T-helper 2 cell (primary cell): ENCODE measurements at places on chromosomes 1 and 21.

DNA sequence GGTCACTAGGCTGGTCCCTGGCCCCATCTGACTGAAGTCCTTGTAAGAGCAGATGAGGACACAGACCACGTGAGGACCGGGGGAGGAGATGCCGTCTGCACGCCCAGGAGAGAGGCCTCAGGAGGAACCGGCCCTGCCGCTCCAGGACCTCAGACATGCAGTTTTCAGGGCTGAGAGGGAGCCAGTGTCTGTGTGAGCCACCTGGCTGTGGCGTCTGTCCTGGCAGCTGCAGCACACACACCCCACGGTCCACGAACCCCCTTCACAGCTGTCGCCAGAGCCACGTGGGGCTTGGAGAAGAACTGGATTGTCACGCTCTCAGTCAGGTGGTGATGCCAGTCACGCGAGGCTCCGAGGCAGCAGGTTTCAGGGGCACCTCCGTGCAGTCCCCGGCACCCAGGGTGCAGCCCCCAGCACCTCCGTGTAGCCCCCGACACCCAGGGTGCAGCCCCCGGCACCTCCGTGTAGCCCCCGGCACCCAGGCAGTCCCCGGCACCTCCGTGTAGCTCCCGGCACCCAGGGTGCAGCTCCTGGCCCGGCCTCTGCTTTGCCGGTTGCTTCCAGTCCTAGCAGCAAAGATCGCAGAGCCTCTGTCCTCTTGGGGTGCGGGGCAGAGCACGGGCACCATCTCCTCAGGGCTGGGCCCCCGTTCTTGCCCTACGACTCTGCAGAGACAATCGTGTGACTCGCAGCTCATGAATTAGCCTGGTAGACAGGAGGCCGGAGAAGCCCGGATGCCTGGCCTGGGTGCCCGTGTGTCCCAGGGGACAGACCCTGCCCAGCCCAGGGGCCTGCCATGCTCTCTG, 19.0 kb upstream of the SUMO3 start:
- DNase-seq: no peak

DNA sequence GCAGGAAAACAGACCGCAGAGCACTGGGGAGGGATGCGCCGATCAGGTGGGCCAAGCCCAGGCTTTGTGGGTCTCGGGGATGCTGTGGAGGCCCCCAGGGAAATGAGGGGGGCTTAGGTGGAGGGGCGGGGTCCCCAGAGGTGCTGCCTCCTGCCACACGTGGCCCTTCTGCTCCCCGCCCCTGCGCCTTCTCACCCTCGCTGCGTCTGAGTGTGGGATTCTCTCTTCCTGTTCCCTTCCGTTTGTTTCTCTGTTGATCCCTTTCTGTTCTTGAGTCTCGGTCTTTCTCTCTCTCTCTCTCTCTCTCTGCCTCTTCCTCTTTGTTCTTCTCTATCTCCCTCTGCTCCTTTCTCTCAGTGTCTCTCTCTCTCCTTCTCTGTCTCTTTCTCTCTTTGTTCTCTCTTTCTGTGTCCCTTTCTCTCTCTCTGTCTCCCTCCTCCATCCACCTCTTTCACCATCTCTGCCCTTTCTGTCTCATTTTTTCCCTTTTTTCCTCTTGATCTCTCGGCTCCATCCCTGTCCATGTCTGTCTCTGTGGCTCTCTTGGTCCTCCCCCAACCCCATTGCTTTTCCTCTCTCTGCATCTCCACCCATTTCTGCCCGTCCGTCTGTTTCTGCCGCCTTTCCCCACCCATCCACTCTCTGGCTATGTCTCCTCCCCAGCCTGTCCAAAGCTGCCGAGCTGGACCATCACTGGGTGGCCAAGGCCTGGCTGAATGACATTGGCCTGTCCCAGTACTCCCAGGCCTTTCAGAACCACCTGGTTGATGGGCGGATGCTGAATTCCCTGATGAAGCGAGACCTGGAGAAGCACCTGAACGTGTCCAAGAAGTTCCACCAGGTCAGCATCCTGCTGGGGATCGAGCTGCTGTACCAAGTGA, 52.4 kb upstream of the TMEM51 start:
- no peak for DNase-seq

- no peak for DNase-seq
Measured at GRCh38 chr1:78721136-78721535, 71.5 kb downstream of the IFI44 start.

DNA sequence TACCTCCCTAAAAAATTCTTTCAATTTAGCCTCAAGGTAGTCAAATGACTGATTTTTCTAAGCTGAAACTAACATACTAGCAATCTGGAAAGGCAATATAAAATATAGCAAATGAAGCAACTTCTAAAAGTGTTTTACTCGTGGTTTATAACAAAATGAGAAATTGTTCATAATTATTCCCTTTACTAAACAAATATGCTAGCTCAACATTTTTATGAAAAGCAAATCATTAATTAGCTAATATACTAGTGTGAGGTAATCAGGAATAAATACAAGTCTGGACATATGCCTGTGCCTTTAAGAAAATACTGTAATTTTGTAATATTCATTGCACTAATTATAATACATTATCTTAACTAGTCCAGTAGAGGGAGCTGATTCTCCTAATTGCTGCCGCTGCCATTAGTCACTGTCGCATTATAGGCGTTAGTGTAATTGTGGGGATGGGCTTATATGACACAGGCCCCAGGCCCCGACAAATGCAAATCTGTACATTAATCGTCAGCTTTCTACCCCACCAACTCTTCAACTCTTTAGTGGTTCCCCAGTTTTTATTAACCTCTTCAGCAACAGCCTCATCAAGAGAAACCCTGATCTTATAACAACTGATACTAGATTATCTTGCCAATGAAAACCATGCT, 160.9 kb downstream of the GABPA start:
- DNase-seq: no peak

- DNase-seq: peak; percentile 25
Measured at GRCh38 chr1:17181781-17182464, 23.0 kb upstream of the PADI1 start.

- DNase-seq: no peak
Measured at GRCh38 chr1:199747984-199748383, 279.5 kb upstream of the NR5A2 start.
